ENCODE measurements at places on chromosomes 3 and 15. TPM values are rescaled to one million over a fixed set of nuclear protein-coding genes. Genes with fewer than 3 reads are reported as not detected.

Gene CIDEC
- not detected for total RNA-seq

Gene SIDT1
- total RNA-seq, result 4.8 TPM

Gene ZNF502
- 22.1 TPM for total RNA-seq

Gene CHRNA7
- 6.1 TPM for total RNA-seq

Gene GOLGA8J
- total RNA-seq, result 0.33 TPM

Gene RBMS3
- 59.9 TPM for total RNA-seq

Gene TBL1XR1
- 267 TPM for total RNA-seq

Gene TMIE
- 3.0 TPM for total RNA-seq

Gene VILL
- 14.9 TPM for total RNA-seq

Gene GBE1
- total RNA-seq, result 32.4 TPM

Gene SLC6A20
- total RNA-seq, result 6.2 TPM

Gene LRRIQ4
- 0.33 TPM for total RNA-seq

Gene PSTPIP1
- total RNA-seq, result 3.4 TPM

Gene CA12
- 17.4 TPM for total RNA-seq

Gene OXSM
- 10.4 TPM for total RNA-seq

Gene KLHL40
- total RNA-seq, result 7.7 TPM

Gene GABRR3
- total RNA-seq, result 25.8 TPM

Gene RASGRF1
- total RNA-seq, result 3.5 TPM

Gene SLC51B
- total RNA-seq, result 0.60 TPM

Gene GOLGA8Q
- total RNA-seq, result 5.9 TPM

Gene COMMD2
- 55.8 TPM for total RNA-seq

Gene CDC25A
- 4.6 TPM for total RNA-seq

Gene C3orf38
- 56.0 TPM for total RNA-seq

Gene GATA2
- 3.1 TPM for total RNA-seq

Gene VEPH1
- 10.5 TPM for total RNA-seq

Gene CCDC39
- total RNA-seq, result 0.66 TPM

Gene TGM5
- 0.38 TPM for total RNA-seq

Gene SLC41A3
- total RNA-seq, result 69.8 TPM

Gene UBE2E2
- total RNA-seq, result 81.6 TPM

Gene SPTBN5
- 7.1 TPM for total RNA-seq

Gene ISLR2
- 50.0 TPM for total RNA-seq

Gene TM4SF18
- total RNA-seq, result 13.9 TPM

Gene SLC12A1
- total RNA-seq, result 2.1 TPM

Gene FRMD4B
- 60.3 TPM for total RNA-seq

Gene ANKRD63
- not detected for total RNA-seq

Gene CLPX
- total RNA-seq, result 100 TPM

Gene EXOSC7
- total RNA-seq, result 37.7 TPM

Gene CEP63
- 43.2 TPM for total RNA-seq

Gene CPN2
- not detected for total RNA-seq

Gene GADL1
- total RNA-seq, result 2.5 TPM

Gene SV2B
- total RNA-seq, result 112 TPM

Gene MBD4
- 30.8 TPM for total RNA-seq

Gene SLC9C1
- total RNA-seq, result 1.5 TPM

Gene POLR2M
- total RNA-seq, result 103 TPM

Gene IL16
- total RNA-seq, result 7.1 TPM

Gene SLC35G2
- total RNA-seq, result 13.6 TPM

Gene IGSF10
- total RNA-seq, result 36.2 TPM

Gene FILIP1L
- total RNA-seq, result 29.5 TPM

Gene PP2D1
- not detected for total RNA-seq

Gene SUSD5
- 3.9 TPM for total RNA-seq

Gene MESP2
- total RNA-seq, result 2.8 TPM

Gene GOLGA8T
- total RNA-seq, result not detected

Gene ZCWPW2
- 2.6 TPM for total RNA-seq

Gene GABRB3
- total RNA-seq, result 44.0 TPM

Gene AHSG
- not detected for total RNA-seq

Gene ANKRD28
- total RNA-seq, result 116 TPM

Gene CNTN6
- total RNA-seq, result 12.5 TPM

Gene FURIN
- 30.1 TPM for total RNA-seq

Gene AADAC
- not detected for total RNA-seq
